Activated CD8-positive, alpha-beta T cell treated with anti-CD3 and anti-CD28 coated beads, Interleukin-2, amount 10 ng/mL, durations not matched to agents 7 days and 5 days (primary cell): ENCODE measurements at places on chromosomes 2 and 18.

DNA sequence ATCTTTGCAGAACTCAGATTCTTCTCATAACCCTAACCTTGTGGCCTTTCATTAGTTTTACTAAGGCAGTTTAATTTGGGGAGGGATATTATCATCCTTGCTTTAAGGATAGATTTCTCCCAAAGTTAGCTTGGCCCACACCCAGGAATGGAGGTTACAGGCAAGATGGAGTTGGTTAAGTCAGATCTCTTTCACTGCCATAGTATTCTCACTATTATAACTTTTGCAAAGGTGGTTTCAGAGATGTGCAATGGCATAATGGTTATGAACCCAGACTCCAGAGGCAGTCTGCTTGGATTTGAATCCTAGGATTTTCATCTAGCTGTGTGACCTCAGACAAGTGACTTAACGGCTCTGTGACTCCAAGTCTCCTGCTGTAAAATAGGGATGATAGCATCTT is 48.7 kb upstream of the NDUFV2 start:
- H3K4me1 ChIP-seq, result peaks cover 10% of the 10 kb centered on the region
- DNase-seq, result no peak
- peaks cover 5% of the 10 kb centered on the region for H3K36me3 ChIP-seq
- no peak overlapping the region for H3K27ac ChIP-seq
- no peak overlapping the region for H3K4me3 ChIP-seq

DNA sequence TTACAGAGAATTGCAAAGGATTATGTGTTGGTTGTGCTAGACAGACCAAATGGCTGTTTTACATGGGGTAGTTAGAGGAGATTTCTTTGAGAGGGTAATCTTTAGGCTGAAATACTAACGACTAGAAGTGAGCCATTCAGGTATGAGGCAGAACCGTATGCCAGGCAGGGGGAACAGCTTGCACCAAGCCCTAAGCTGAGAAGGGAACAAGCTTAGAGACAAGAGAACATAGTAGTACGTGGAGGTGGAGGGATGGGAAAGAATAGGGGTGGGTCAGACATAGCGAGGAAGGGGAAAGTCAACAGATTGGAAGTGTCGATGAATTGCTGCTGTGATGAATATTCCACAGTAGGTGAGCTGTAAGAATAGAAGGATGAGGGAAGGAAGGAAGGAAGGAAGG is 20.0 kb upstream of the CRIM1 start:
- peaks cover 14% of the 10 kb centered on the region for H3K4me1 ChIP-seq
- H3K4me3 ChIP-seq, result no peak overlapping the region
- no peak overlapping the region for H3K27ac ChIP-seq
- no peaks in the 10 kb centered on the region for H3K36me3 ChIP-seq

DNA sequence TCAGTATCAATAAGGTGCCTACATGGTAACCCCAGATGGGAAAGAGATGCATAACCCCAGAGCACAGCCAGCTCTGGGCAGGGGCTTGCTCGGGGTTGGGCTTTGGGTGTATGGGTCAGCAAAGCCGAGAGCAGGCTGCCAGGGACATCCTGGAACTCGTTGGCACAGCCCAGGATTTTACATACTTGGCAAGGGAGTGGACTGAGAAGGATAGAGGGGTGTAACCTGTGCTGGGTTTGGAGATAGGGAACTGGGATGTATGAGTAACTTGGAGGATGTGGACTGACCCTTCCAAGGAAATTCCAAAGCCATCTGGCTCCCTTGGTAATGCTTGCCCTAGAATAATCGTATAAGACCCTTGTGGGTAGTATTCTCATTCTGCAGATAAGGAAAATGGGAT is 44.2 kb downstream of the GPR39 start:
- no peak for DNase-seq
- no peak overlapping the region for H3K4me3 ChIP-seq
- H3K27me3 ChIP-seq, result no peaks in the 10 kb centered on the region
- H3K27ac ChIP-seq, result no peak overlapping the region

DNA sequence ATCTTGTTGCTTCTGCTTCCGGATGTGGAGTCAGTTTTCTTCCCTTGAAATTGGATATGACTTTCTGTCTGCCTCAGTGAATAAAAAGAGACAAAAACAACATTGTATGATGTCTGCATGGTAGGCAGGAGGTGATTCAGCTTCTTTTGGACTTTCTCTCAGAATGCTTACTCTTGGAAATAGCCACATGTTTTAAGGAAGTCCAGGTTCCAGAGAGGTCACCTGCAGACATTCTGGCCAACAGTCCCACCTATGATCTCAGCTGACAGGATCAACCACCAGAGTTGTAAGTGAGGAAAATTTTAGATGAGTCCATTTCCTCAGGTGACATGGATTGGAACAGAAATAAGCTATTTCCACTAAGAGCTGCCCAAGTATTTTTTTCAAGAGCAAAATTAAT is 508.7 kb upstream of the FAM98A start:
- no peak overlapping the region for H3K4me3 ChIP-seq
- H3K36me3 ChIP-seq, result no peaks in the 10 kb centered on the region
- no peaks in the 10 kb centered on the region for H3K27me3 ChIP-seq
- H3K4me1 ChIP-seq, result no peaks in the 10 kb centered on the region
- H3K27ac ChIP-seq, result no peak overlapping the region
